ENCODE measurements at places on chromosomes 7 and 10. TPM values are rescaled to one million over a fixed set of nuclear protein-coding genes. Genes with fewer than 3 reads are reported as not detected.

GRCh38 chr7:115359119-115359518 lies 437.2 kb downstream of the MDFIC start:
- DNase-seq = no peak

DNA sequence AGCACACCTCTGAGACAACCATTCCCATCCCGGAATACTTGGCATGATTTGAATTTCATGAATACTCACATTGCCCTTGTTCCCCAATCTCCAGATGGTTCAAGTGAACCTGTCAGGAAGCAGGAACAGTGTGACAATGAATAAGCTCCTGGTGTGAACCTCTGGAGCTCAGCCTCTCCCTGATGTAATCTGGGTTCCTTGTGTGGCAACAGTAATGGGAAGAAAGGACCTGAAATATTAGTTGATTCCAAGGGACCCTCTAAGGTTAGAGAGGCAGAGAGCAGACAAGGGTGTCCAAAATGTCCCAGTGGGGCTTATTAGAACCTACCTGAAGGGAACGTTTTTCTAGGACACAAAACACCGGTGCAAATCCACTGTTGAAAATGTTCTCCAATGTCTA lies 8.5 kb downstream of the OR2A7 start:
- no peak for DNase-seq

GRCh38 chr7:151251689-151252560 lies 3.4 kb upstream of the SMARCD3 start:
- peak; percentile 90 for DNase-seq

DNA sequence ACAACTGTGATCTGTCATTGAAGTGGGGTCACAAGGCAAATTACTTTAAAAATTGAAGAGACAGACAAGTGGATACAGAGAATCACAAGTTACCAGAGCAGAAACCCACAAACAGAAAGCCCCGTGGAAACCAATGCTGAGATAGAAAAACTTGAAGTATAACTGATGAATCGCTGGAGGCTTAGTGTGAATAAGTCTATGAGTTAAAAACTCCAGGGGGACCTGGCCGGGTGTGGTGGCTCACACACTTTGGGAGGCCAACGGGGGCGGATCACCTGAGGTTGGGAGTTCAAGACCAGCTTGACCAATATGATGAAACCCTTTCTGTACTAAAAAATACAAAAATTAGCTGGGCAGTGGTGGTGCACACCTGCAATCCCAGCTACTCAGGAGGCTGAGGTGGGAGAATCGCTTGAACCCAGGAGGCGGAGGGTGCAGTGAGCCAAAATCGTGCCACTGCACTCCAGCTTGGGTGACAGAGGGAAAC lies 69.7 kb upstream of the ZNRF2 start:
- DNase-seq = no peak

DNA sequence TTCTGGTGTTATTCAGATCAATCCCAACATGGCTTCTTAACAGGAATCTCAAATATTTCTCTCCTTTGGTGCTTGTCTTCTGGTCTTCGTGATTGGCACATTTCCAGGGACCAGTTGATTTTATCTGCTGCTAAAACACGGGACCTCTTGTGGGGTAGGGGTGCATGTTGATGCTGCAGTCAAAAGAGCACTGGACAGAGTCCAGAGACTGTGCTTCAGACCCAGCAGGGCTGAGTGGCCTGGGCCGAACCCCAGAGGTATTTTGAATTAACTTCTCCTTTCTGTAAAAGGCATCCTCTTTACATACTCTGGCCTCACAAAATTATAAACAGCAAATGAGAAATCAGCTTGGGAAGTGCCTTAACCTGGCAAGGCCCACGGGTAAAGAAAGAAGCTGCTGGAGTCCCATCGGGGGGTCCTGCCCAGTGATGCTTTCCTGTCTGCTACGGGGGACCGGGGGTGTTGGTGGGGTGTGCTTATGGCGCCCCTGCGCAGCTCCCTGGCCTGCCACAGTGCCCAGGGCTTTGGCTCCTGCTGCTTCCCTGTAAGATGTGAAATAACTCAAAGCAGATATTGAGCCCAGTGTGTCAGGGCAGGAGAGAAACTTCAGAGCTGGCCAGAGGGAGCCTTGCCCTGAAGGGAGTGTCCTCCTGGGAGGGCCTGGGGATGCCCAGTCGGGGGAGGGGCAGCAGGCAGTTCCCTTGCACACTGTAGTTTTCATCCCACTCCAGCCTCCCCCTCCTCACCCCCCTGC lies 230.5 kb downstream of the TCF7L2 start:
- DNase-seq = no peak

DNA sequence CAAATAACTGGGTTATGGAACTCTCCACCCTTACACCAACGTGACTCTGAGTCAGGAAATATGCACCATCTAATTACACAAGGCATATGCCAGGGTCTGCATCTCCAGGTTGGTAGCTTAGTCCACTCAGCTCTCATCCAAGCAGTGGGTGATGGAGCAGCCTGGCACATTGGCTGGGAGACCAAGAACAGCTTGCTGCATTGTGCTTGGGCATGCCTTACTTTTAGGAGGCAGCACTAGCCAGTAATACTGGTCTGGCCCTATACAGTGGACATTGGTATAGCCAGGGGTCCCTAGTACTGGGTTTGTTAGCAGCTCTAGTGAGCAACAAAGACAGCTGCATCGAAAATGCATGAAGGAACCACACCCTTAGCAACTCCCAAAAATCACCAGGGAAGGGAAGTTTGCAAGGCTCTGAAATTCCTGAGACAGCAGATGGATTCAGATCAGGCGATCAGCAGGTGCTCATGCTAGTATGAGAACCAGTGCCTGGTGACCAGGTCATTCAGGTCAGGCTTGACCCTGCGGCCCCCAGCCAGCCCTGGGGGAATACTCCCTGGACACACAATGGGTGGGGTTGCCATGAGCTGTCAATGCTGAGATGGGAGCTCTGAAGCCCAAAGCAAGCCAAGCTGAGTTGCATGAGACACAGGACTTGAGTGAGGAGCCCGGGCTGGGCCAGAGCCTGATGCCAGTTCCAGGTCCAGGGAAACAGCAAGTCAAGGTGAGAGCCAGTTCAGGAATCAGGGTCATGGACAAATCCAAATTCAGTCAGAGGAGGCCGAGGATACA lies 217.9 kb upstream of the ZMIZ1 start:
- DNase-seq = no peak

GRCh38 chr7:98877692-98878364 lies 504 bp upstream of the TRRAP start:
- DNase-seq = no peak

DNA sequence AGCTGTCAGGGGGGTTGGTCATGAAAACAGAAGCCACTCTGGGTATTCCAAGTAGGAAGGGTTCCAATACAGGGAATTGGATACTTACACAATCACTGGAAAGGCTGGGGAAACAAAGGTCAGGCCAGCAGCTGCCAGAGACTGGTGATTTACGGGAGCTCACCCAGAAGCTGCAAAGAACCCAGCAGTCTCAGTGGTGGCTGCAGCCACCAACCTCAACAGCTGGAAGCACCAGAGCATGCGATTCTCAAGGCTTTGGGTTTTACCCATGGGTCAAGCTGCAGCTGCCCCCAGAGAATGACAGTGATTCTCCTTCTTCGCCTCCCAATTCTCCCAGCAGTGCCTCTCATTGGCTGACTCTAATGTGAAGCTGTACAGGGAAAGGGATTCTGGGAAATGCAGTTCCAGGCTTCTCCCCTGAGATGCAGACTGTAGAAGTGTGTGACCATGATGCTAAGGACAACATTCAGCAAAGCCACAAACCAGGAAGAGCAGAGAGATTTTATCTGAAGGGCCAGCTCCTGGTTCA lies 107.2 kb upstream of the TCF7L2 start:
- no peak for DNase-seq

- peak; percentile 47 for DNase-seq
Observed at GRCh38 chr7:92754919-92755581, 81.3 kb downstream of the CDK6 start.

PIP gene
- total RNA-seq = not detected

PRKG1 gene
- total RNA-seq = 24.9 TPM

Data from left ventricle myocardium superior (tissue), 1 donor.